ENCODE measurements at places on chromosomes 6 and 20. TPM values are rescaled to one million over a fixed set of nuclear protein-coding genes. Genes with fewer than 3 reads are reported as not detected.

DNA sequence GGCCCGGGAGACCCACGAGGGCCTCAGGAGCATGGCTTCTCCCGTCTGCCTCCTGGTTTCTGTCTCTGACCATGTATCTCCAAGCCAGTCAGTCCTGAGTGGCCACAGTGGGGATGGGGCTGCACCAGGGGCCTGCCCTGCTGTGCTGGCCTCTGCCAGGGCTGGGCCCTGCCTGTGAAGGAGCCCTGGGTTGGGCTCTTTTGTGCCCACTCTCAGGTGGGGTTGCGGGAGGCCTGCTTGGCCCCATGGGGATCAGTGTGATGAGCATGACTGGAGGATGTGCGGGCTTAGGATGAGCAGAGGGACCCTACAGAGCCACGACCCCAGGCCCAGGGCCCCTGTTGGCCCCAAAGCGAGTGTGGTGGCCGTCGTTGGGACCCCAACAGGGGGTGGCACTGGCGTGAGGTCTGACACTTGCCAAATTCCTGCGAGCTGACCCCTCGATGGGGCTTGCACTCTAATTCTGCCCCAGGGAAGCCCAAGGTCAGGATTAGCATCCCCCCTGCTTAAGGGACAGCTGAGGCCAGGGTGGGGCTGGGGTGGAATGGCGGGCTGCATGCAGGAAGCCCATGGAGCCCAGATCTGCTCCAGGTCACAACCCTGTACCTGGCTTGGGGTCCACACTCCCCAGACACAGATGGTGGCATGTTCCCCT, 90.0 kb upstream of the BHLHE23 start:
- H3K36me3 ChIP-seq: no peaks in the 10 kb centered on the region
- DNase-seq: no peak
- H3K4me3 ChIP-seq: no peak overlapping the region
- H3K4me1 ChIP-seq: peaks cover 3% of the 10 kb centered on the region
- H3K27ac ChIP-seq: no peak overlapping the region

Gene SMLR1
- total RNA-seq: not detected

DNA sequence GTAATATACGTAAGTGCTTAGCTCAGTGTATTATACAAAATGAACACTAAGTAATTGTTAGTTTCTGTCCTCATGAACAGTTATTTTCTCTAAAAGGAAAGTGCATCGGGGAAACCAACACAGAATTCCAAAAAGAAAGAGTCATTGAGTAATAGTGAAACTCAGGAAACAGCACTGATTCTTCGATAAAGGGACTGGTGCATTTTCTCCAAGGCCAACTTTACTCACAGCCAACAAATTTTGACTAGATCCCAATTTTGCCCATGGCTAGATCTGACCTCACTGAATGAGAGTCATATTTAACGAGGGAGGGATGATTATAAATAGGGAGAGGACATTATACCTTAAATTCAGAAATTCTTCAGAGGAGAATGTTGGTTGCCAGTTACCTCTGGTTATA, 390.9 kb upstream of the NRSN1 start:
- H3K4me1 ChIP-seq: no peaks in the 10 kb centered on the region
- no peak overlapping the region for H3K27ac ChIP-seq
- no peaks in the 10 kb centered on the region for H3K36me3 ChIP-seq
- no peak overlapping the region for H3K4me3 ChIP-seq
- no peaks in the 10 kb centered on the region for H3K27me3 ChIP-seq

Gene ELOVL4
- total RNA-seq: not detected
